ENCODE measurements at places on chromosomes 3 and 15.

- DNase-seq = no peak
Observed at GRCh38 chr15:70103880-70104626, 6.3 kb upstream of the TLE3 start.

- DNase-seq = no peak
Observed at GRCh38 chr3:142652826-142653292, 56.7 kb downstream of the PLS1 start.

- no peak for DNase-seq
Observed at GRCh38 chr3:183106635-183107034, 7.3 kb upstream of the MCCC1 start.

DNA sequence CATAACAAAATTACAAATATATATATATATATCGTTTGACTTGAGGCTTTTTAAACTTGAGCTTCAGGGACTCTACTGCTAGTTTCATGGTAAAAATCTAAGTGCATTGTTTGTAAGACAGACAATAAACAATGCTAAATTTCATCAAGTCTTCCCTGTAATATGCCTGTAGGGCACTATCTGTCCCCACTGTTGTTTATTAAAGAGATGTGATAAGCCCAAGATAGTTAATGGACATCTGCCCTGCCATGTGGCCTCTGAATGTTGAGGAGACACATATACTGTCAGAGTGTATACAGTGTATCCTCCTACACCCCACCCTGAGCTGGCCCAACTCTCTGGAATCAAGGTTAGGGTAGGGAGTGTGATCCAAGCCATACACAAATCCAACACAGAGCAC, 15.1 kb upstream of the EIF1B start:
- DNase-seq = no peak

GRCh38 chr3:154662851-154663250, 232.9 kb upstream of the GPR149 start:
- no peak for DNase-seq

DNA sequence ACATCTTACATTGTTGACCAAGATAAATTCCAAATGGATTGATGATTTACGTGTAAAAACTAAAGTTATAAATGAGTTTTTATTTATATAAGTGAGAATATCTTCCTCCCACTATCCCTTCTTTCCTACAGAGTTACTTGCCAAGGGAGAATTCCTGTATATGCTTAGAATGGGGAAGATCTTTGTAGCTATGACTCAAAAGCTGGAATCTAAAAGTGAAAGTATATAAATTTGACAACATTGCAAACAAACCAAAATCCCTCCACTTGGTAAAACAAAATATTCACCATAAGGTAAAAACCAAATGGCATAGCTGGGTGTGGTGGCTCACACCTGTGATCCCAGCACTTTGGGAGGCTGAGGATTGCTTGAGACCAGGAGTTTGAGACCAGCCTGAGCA, 52.7 kb upstream of the GCNT3 start:
- no peak for DNase-seq

- DNase-seq = no peak
Observed at GRCh38 chr3:83224101-83224868, 1462.8 kb upstream of the GBE1 start.

DNA sequence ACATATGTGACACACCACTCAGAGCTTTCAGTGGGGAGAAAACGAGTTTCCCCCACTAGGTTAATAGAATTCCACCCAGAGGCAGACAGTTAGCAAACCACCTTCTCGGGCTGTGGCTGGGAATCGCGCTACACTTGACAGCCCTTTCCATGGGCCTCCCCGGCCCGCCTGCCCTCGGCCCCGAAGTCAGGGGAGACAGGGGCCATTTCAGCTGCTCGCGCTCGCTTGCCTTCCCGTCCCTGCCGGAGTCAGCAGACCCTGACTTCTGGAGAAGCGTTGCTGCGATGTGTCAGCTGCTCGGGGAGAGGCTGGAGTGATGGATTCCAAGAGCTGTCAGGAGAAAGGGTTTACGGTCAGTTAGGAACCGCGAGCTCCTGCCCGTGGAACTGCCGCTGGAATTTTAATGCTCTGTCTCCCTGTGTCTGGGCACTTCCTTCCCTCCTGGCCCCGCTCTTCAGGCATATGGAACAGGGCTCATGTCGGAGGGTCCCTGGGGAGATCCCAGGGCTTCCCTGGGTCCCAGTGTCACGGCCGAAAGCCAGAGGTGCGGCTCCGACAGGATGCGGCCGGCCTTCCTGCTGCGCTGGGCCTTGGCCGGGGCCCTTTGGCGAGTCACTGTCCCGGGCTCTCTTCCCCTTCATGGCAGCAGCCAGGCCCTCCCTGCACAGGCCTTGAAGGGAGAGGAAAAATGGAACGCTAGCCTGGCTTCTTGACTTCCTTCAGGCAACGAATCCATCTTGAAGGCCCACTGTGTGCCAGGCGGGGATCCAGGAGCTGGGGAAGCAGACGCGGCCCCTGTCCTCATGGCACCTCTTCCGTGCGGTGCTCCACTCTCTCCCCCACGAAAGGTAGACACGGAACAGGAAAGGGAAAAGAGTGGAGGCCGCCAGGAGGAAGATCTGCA, 38.4 kb upstream of the VPS8 start:
- DNase-seq = no peak

DNA sequence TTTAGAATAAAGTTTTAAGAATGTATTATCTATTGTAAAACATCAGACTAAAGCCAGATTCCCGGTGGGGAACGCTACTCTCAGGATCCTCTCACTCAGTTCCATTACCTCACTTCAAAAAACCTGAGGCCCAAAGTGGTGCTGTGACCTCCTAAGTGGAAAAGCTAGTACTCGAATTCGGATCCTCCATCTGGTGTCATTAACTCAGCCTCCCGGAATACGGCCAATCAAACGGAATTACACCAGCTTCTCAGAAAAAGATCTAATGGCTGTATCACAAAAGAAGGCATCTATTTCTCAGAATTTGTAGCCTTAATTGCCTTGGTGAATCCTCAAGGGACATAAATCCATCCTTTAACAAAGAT, 627 bp downstream of the ACAD11 start:
- DNase-seq = no peak

DNA sequence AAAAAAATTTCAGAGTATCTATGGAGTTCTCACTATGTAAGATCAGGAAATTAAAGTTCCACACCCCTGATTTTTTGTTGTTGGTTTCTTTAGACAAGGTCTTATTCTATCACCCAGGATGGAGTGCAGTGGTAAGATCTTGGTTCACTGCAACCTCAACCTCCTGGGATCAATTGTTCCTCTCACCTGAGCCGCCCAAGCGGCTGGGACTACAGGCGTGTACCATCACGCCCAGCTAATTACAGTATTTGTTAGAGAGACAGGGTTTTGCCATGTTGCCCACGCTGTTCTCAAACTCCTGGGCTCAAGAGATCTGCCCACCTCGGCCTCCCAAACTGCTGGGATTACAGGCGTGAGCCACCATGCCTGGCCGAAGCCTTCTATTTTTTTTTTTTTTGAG, 12.4 kb downstream of the QRICH1 start:
- DNase-seq = no peak

- DNase-seq = no peak
Observed at GRCh38 chr15:64149424-64149823, 2.1 kb upstream of the SNX22 start.

DNA sequence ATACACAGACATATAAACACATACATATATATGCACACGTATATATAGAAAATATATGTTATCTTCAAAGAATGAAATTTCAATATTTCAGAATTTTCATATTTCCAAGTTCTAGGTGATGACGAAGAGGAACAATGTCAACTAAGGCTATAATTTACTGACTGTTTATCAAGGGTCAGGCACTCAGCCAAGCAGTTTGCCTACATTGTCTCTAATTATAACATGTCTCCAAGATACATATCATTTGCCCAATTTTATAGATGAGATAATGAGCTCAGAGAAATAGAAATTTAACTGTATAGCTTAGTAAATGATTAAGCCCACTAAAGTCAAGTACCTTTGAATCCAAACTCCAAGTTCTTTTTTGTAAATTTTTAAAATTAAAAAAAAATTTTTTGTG, 99.9 kb upstream of the PLSCR4 start:
- no peak for DNase-seq

GRCh38 chr3:135869439-135870105, 96.0 kb upstream of the PPP2R3A start:
- no peak for DNase-seq

DNA sequence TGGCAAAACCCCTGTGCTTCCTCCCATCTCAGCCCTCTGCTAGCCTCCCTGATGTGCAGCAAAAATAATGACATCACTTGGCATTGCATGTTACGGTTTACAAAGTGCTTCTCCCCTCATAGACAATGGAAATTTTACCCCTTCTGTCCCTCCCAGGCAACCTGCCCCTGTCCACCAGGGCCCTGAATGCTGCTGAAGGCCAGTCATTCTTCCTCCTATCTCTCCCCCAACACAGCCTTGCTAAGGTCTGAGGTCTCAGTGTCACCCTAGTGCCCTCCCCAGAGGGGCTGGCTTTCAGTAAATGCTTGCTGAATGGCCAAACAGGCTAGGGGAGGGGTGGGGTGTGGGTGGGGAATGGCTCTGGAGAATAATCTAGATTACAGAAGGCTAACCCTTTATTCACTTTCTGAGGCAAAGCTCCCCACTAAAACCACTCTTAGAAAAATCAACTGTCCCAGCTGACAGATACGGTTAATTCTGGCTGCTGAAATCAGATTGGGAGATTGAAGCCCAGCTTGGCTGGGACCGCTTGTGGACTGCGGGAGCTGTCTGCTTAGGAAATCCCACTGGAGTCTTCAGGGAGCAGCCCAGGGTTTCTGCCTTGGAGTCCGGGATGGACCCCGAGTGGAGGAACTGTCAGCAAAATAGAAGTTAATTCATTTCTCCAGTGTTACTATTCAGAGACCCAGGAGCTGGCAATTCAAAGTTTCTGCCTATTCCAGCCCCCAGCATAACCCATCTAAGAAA, 22.9 kb downstream of the ANP32A start:
- DNase-seq = no peak

GRCh38 chr3:188001926-188002325, 152.0 kb upstream of the LPP start:
- DNase-seq = no peak

DNA sequence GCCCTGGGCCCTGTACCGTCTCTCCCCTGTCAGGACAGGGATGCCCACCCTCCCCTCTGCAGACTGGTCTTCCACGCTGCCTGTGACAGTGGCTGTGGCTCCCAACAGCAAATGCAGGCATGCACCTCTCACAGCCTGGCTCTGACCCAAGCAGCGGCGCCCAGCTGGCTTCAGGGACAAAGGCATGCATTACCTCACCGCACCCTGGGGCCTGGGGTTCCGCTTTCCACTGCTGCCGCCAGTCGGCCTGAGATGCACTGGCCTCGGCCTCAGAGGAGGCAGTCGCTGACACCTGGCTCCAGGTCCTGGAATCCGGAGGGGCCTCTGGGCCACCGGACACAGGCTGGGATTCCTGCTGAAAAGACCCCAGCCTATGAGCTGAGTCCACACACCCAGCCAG, 70.3 kb downstream of the SCN5A start:
- DNase-seq = no peak

GRCh38 chr3:190616637-190617036, 102.8 kb downstream of the IL1RAP start:
- DNase-seq = no peak

GRCh38 chr3:122169911-122170310, 13.6 kb upstream of the CASR start:
- no peak for DNase-seq

GRCh38 chr3:82293867-82294266, 532.4 kb upstream of the GBE1 start:
- no peak for DNase-seq

DNA sequence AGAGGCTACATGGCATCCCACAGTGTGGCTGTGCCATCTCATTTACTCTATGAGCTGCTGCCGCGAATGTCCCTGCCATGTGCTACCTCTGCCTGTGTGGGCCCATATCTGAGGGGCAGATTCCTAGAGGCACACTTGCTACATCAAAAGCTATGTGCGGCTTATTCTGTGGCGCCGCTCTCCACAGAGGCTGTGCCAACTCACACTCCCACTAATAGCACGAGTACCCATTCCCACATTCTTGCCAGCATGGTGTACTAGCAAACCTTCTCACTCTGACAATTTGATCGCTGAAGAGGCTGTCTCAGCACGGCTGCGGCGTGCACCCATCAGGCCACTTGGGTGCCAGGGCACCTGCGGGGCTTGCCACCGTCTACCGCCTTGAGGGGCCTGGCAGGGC, 31.2 kb upstream of the MUSTN1 start:
- DNase-seq = no peak

DNA sequence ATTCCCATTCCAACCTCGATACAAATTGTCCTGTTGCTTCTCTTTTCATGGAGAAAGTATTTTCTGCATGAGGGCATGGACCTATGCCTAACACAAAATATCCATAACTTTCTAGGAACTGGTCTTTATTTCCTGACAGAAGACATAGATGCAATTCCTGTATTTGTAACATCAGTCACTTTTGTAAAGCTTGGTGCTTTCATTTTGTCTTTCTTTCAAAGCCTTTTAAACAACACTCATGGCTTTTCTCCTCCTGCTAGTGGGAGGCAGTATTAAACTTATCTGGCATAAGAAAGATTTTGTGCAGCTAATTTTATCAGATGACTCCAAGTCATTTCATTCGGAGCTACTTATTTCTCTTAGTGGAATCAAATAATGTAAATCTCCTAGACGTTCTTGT, 616.0 kb downstream of the RBMS3 start:
- DNase-seq = no peak

DNA sequence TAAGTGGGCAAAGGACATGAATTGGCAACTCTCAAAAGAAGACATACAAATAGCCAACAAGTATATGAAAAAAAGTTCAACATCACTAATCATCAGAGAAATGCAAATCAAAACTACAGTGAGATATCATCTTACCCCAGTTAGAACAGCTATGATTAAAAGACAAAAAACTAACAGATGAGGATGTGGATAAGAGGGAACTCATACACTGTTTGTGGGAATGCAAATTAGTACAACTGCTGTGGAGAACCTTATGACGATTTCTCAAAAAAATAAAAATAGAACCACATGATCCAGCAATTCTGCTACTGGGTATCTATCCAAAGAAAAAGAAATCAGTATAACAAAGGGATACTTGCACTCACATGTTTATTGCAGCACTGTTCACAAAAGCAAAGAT, 28.6 kb downstream of the NEK10 start:
- no peak for DNase-seq

- no peak for DNase-seq
Observed at GRCh38 chr3:166435469-166436057, 598.3 kb upstream of the BCHE start.

DNA sequence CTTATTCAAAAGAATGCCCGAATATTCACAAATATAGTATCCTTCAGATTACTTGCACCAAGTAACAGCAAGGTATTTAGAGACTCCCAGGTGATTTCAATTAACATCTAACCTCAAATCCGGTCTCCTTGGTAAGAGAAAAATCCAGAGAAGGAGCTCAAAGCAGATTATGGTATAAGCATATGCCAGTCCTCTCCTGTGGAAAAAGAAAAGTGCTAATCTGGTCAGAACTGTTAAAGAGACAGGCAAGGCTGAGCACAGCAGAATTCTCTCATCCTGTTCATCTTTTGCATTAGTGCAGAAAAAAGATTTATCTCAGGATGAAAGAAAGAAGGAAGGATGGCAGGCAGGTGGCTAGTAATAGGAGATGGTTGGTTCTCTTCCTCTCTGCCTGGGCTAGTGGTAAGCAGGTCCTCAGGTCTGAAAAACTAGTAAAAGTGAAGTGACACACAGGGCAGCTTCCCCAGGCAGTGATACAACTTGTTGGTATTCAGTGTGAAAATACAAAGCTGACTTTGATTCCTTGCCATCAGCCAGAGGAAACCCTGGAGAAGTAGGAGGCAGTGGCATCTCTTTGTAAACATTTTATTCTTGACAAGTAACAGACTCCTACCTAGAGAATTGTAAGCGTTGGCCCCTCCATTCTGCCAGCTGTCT, 14.2 kb downstream of the ATXN7 start:
- DNase-seq = no peak

GRCh38 chr15:93028632-93029213, 60.3 kb downstream of the RGMA start:
- no peak for DNase-seq
